Pericardium fibroblast (primary cell): ENCODE measurements at places on chromosomes 7 and 10. TPM values are rescaled to one million over a fixed set of nuclear protein-coding genes. Genes with fewer than 3 reads are reported as not detected.

Gene MBLAC1
- 3.1 and 3.2 TPM in 2 replicates for total RNA-seq

Gene AUTS2
- total RNA-seq, result 2.9 and 6.7 TPM in 2 replicates

Gene ELOVL3
- total RNA-seq, result 0.68 and 1.2 TPM in 2 replicates

Gene HMX3
- total RNA-seq, result not detected in 2 replicates

Gene CYP3A7
- total RNA-seq, result 1.0 TPM in 1 of 2 replicates, not detected in the other

Gene TEX36
- total RNA-seq, result not detected in 2 replicates

Gene GPC2
- total RNA-seq, result 0.23 and 5.0 TPM in 2 replicates

Gene CLCN1
- not detected in 2 replicates for total RNA-seq

Gene IDI2
- not detected in 2 replicates for total RNA-seq

Gene TMEM196
- total RNA-seq, result 0.34 and 1.5 TPM in 2 replicates

Gene FLNC
- total RNA-seq, result 112 and 168 TPM in 2 replicates
